AML-193 (cell line): ENCODE measurements at places on chromosomes 2 and 18.

GRCh38 chr2:240622531-240623235, 2.6 kb upstream of the GPR35 start:
- no peak for DNase-seq

- no peak for DNase-seq
Observed at GRCh38 chr2:43751476-43751990, 22.3 kb upstream of the DYNC2LI1 start.

DNA sequence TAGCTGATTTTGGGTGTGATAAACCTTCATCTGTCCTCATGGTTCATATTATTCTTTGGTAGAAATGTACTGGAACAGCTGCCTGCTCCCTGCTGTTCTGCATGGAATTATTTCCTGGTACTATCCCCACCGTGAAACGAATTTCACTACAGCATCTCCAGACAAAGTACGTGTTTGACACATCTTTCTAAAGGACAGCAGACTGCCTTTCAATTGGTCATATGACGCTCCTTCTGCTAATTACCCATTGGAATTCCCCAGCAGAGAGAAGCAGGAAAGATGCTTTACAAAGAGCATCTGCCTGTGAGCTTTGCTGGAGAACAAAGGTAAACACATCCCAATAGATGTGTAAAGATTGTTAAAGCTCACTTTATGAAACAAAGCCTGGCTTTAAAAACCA, 4.4 kb upstream of the RFX8 start:
- no peak for DNase-seq

DNA sequence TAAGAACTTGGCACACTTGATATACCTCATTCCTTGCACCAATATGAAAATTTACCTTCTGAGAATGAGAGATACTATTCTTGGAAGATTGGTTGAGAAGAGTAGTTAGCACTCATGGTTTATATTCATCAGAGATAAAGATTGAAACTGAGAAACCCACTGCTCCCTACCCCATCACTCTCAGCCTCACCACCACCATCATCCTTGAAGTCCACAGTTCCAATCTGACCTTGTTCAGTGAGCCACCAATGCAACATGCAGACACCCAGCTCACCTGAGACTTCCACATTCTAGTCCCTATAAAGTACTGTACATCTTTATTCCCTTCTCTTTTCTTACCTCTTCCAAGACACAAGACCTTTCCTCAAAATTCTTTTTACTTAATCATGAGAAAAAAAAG, 869.0 kb downstream of the TRIB2 start:
- DNase-seq, result no peak

GRCh38 chr2:79250656-79251055, 91.1 kb upstream of the REG3A start:
- DNase-seq, result no peak

DNA sequence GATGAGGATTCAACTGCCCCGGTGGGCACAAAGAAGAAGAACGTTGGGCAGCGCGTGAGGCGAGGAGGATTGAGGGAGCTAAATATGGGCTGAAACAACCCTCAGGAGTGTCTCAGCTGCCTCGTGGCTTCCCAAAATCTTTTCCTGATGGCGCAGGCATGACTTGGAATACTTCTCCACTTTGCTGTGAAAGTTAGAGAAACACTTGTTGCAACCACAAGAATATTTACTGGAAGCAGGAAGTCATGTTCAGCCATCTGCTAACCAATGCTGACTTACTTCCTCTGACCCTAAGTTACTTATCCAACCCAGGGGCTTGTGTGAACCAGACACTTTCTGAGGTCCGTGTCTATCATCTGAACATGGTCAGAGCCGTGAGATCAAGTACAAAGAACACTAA, 148.8 kb downstream of the ARL4C start:
- no peak for DNase-seq

GRCh38 chr2:172944022-172944793, 131.4 kb upstream of the MAP3K20 start:
- DNase-seq, result no peak

GRCh38 chr18:31203096-31203793, 40.6 kb upstream of the DSC1 start:
- peak; percentile 83 for DNase-seq

DNA sequence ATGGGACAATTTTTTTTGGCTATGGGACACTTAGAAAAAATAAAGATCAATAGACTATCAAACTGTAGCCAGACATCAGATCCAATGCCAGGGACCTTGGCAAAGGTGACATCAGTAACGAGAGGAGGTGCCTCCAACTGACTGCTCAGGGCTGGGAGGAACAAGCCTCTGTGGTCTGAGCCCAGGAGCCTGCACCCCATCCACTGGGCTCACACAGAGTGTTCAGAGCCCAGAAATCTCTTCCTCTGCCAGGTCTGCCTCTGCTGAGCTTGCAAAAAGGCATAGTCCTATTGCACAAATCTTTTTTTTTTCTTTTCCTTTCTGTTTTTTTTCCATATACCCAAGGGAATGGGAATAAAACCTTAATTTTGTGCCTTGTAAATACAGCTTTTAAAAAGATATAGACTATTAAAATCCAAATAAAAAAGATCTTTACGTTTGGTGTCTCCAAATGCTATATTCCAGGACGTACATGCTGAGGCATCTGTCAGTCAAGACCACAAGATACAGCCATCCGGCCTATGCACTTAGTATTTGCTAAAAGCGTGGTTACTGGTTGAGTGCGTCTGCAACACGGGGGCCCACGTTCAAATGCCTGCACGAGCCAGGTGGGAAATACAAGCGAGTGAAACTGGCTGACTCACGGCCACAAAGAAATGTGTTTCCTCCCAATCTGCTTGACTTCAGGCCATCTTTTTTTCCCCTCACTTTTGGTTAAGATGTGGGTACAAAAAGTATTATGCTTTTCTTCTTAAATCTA, 7.8 kb upstream of the ARHGAP25 start:
- DNase-seq, result peak; percentile 76

- DNase-seq, result no peak
Observed at GRCh38 chr2:84991404-84992160, 20.6 kb downstream of the KCMF1 start.

DNA sequence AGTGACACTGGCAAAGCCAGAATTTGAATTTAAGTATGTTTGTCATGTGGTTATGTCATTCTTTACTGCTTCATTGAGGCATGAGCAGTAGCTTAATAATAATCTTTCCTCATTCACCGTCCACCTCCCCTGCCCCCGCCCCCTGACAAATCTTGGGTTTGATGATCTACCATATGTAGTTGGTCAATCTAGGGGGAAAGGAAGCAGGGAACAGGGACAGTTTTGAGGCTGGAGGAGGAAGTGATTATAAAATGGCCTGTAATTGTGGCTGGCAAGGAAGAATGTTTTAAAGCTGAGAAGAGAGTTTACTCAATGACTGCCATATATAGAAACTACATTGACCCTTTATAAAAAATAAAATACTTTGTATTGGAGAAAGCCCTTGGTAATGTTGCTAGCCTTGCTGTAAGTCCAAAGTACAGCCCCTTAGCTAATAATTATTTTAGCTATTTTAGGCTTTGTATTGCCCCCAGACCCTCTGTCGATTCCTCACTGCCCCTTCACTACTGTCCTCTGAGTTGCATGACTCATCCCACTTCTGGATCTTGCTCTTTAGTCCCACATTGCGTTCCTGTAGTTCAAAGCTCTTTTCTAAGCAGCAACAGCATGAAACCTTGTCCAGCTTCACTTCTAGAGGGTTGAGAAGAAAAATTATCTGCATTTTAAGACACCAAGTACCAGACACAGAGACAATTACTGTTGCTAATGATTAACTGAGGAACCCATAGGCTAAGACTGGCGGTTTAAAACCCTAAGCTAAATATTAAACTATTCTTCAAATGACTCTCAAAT, 38.4 kb downstream of the PELI1 start:
- peak; percentile 7 for DNase-seq

DNA sequence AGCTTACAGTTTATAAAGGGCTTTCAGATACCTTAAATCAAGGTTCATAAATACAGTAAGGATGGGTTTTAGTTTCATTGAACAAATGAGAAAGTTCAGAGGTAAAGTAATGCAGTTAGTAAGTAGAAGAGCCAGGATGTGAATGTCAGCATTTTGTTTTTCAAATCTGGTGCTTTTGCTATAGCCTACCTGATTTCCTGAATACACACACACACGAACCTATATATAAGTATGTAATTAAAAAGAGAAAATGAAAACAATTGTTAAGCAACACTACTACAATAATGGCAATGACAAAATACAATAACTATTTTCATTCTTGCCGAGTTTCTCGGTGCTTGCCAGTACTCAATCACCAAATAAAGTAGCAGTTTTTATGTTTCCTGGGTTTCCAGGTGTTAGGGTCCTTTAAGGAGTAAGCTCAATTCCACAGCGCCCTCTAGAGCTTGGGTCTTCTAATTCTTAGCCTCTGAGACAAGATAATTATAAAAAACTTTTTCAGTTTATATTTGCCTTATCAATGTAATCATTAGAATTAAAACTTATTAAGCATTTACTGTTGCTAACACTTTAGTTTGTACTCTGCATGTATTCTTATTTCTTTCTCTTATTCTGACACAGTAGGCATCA, 512.9 kb upstream of the ACVR2A start:
- DNase-seq, result peak; percentile 36

GRCh38 chr2:211545582-211545981, 989.2 kb downstream of the CPS1 start:
- no peak for DNase-seq

DNA sequence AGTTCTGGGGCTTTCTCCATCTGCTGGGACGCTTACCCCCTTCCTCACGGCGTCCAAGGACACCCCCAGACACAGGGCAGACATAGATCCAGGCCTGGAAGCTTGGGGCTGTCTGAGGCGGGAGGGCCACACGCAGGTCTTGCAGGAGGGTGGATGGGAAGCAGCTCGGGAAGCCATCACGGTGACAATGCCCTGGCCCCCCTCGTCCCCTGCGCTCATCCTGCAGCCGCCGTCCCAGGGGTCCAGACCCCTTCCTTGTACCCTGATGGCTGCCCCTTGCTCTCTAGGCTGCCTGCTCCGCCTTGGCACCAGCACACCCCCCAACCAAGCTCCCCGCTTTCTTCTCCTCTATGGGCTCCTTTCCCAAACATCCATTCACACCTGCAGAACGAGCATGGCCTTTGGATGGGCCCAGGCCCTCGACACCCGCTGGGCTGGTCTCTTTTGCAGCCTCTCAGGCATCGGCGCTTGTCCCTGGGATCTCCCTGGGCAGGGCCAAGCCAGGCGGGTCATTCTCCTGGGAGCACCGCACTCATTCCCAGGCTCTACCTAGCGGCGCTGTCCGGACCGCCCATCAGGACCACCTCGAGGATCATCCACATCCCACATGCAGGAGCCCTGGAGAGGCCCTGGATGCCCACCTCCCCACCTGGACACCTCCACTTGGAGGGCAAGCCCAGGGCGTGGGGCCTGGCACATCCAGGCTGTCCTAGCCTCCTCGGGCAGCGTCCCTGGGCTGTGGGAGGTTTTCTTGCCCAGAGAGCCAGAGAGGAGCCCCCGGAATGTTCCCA, 274.9 kb downstream of the NDUFA10 start:
- no peak for DNase-seq

DNA sequence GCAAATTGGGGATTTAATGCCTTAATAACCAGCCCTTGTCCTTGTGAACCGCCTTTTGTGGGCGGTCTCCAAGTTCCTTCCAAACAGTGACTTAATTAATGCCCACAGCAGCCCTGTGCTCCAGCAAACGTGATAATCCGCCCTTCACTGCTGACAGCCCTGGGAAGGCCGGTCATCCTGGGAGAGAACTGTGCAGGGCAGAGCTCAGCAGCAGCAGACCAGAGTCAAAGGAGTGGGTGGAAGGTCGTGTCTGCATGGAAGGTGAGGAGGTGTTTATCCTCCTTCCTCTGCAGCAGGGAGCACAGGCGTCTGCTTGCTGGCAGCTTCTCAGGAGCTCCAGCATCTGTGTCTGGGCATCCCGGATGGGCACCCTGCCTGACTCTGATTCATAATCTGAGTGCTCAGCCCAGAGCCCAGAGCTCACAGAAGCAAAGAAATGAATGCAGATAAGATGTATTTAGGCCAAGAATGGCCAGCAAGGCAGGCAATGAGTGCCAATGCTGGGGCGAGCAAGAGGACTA, 270.0 kb upstream of the PXDN start:
- no peak for DNase-seq

DNA sequence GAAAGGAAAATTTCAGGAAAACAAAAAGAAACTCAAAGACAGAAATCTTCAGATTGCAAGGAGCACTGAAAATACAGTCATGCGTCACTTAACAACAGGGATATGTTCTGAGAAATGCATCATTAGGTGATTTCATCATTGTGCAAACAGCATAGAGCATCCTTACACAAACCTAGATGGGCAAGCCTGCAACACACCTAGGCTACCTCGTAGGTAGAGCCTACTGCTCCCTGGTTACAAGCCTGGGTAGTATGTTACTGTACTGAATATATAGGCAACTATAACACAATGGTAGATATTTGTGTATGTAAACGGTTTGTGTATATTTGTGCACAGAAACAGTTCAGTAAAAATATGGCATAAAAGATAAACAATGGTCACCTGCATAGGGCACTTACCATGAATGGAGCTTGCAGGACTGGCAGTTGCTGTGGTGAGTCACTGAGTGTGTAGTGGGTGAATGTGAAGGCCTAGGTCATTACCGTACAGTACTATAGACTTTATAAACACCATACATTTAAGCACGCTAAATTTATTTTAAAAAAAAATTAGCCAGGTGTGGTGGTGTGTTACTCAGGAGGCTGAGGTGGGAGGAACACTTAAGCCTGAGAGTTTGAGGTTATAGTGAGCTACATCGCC, 33.4 kb downstream of the SFXN5 start:
- no peak for DNase-seq

- no peak for DNase-seq
Observed at GRCh38 chr2:149164827-149165226, 126.3 kb downstream of the LYPD6B start.

GRCh38 chr18:24534271-24534670, 73.8 kb downstream of the HRH4 start:
- DNase-seq, result no peak

GRCh38 chr2:35343135-35343534, 1012.4 kb upstream of the CRIM1 start:
- peak; percentile 2 for DNase-seq

GRCh38 chr2:64466478-64467085, 12.6 kb downstream of the LGALSL start:
- DNase-seq, result peak; percentile 44

GRCh38 chr2:241014224-241014623, 15.8 kb downstream of the SNED1 start:
- DNase-seq, result no peak

DNA sequence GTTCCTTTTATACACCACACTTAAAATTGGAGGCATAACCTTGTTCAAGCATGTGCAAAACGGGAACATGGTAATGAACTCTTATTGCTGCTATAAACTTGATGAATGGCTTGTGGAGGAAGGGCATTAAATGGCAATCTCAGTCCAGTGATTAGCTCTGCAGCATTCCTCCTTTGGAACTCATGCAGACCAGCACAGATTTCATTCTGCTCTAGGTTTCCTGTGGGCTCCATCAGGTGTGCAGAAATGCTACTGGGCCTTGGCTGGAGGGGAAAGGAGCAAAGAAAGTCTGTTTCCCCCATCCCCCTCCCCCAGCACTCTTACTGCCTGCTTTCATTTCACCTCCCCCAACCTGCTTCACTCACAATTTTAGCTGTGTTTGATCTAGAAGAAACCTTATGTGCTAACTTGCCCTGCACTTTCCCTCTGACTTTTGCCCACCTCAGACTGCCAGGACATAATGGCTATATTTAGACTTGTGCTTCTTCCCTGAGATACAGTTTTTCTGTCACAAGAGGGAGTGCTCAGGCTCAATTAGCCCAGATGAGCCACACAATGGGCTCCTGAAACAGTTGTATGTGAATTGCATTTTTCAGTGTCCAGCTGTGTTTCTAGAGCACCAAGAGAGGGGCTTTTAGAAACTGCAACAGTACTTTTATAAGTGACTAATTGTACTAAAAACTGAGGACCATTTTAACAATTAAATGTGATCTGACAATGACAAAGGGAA, 109.8 kb downstream of the FSHR start:
- no peak for DNase-seq
